Foreskin melanocyte (primary cell): ENCODE measurements at places on chromosomes 12 and 14.

GRCh38 chr14:30069536-30069935 lies 141.9 kb upstream of the PRKD1 start:
- no peak for DNase-seq

GRCh38 chr12:8697120-8697475 lies 693 bp upstream of the RIMKLB start:
- DNase-seq: no peak

DNA sequence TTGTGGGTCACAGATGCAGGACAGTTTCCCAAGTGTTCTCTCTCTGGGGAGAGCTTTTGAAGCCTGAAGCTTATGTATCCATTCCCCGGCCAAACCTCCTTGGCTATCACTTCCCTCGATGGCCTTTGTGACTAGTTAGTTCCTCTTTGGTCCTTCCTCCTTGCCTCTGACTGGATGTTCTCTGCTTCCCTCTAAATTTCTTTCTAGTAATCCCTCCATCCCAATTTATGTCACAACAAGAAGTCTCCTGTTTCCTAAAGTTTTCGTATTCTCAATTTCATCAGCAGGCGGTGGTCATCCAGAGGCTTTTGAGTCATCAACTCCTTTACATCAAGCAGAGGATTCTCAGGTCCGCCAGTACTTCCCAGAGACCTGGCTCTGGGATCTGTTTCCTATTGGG lies 27.5 kb downstream of the A2ML1 start:
- DNase-seq: no peak

DNA sequence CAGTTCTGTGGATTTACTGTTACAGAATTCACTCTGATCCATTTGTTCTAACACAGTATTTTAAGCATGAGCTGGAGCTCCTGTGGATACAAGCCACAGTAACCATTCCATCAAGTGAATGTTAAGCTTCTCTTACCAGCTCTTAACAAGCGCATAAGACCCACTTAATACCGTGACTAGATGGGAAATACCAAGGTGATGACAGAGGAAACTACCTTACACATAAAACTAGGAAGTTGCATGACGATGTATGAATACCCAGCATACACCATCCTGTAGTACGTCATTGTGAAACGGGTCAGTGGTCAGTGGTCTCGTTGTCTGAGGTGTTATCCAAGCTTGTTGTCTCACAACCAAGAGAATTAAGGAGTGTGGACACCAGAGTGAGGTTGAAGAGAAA lies 2.0 kb upstream of the GALC start:
- no peak for DNase-seq

DNA sequence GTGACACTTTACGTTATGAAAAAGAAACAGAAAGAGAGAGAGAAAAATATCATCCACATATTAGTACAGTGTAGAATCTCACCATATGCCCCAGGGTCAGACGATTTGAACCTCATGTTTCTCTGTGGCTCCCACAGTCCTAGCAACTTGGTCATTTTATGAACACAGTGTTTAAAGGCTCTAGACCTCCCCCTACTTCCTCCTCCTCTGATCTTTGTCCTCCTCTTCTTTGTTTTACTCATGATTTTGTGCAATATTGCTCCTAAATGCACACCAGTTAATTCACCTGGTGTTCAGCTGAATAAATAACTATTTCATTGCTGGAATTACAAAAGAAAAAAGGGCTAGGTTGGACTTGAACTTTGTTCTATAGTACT lies 18.2 kb downstream of the GLT1D1 start:
- no peak for DNase-seq

GRCh38 chr12:22105542-22105941 lies 59.5 kb downstream of the CMAS start:
- DNase-seq: peak; percentile 52

GRCh38 chr12:67915335-67915851 lies 73.9 kb upstream of the IFNG-AS1 start:
- no peak for DNase-seq

DNA sequence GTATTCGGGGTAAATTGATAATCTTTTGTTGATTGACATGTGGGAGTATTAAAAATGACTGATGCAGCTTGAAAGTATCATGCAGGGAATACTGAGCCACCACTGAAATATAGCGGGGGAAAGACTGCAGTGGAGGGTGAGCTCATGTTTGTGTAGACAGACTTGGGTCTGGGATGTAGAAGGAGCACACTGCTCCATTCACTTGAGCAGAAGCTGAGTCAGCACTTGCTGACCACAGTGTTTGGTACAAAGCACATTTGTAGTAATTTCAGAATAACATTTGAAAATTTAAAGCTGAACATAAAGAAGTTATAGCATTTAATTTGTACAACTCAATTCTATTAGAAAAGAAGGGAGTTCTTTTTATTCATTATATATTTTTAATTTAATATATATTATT lies 304.3 kb upstream of the PRICKLE1 start:
- DNase-seq: peak; percentile 33

- peak; percentile 75 for DNase-seq
These were observed 600.4 kb downstream of the C12orf50 start for GRCh38 chr12:87428701-87429277.

DNA sequence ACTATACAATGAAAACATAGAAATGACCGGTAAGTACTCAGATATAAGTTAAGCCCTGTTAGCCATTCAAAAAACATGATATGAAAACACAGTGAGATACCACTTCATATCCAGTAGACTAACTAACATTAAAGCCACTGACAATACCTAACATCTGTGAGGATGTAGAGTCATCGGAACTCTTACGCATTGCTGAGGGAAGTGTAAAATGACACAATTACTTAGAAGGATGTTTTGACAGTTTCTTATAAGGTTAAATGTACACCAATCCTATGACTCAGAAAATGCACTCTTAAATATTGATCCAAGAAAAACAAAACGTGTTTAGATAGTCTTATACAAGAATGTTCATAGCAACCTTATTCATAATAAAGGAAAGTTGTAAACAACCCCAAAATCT lies 782.9 kb downstream of the BCL11B start:
- no peak for DNase-seq

DNA sequence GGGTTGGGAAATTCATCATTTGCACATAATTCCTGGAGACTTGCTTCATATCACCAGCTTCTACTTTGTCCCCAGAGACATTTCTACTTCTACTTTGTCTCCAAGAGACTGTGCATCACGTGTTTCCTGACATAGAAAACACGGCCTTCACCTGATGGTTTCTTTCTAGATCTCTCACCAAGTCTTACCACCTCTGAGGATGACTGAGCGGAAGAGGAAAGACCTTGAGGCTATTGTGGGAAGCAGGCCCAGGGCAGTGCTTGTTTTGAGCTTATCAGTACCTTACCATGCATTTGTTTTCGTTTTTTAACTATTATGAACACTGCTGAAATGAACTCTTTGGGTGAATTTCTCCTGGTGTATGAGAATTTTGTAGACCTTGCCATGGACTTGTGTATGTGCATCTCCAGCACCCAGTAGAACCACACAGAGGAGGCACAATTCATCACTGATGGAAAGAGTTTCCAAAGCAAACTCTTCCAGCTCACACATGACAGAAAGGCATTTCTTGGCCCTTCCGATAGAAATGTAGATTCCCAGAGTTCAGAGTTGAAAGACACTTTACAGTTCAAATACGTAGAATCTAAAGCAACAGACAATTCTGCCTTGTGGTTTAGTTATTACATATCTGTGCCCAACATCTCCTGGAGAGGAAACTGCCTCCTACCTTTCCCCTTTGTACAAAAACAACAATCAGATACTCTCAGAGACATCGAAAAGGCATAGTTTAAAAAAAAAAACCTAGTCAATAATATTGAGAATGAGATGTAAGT lies 434.7 kb downstream of the FUT8 start:
- no peak for DNase-seq

GRCh38 chr12:87259391-87259790 lies 769.8 kb downstream of the C12orf50 start:
- no peak for DNase-seq
